ENCODE measurements at places on chromosomes 2 and 18. TPM values are rescaled to one million over a fixed set of nuclear protein-coding genes. Genes with fewer than 3 reads are reported as not detected.

The CHRND gene
- 0.09 TPM for total RNA-seq

The CHRNA1 gene
- 1.1 TPM for total RNA-seq

The TWIST2 gene
- not detected for total RNA-seq

The CNGA3 gene
- total RNA-seq, result 0.04 TPM

The ANKRD62 gene
- total RNA-seq, result not detected

The SERPINB3 gene
- total RNA-seq, result not detected

Measured in cardiac muscle cell (in vitro differentiated cells and primary cell).